NAMALWA (cell line): ENCODE measurements at places on chromosomes 16 and 17.

DNA sequence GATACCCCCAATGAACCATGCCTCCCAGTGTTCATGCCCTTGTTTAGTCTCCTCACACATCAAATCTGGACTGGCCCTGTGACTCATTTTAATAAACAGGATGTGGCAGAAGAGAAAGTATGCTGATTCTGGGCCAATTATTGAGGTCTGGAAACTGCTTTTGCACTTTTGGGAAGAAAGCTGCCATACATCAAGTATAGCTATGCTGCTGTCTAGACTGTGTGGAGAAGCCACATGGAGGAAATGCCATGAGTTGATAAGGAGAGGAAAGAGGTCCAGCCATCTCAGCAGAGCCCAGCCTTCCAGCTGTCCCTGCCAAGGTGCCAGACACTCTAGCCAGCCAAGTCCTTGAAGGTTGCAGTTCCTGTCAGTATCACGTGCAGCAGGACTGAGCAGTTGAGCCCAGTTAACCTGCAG lies 16.7 kb downstream of the RPRML start:
- no peak for DNase-seq

DNA sequence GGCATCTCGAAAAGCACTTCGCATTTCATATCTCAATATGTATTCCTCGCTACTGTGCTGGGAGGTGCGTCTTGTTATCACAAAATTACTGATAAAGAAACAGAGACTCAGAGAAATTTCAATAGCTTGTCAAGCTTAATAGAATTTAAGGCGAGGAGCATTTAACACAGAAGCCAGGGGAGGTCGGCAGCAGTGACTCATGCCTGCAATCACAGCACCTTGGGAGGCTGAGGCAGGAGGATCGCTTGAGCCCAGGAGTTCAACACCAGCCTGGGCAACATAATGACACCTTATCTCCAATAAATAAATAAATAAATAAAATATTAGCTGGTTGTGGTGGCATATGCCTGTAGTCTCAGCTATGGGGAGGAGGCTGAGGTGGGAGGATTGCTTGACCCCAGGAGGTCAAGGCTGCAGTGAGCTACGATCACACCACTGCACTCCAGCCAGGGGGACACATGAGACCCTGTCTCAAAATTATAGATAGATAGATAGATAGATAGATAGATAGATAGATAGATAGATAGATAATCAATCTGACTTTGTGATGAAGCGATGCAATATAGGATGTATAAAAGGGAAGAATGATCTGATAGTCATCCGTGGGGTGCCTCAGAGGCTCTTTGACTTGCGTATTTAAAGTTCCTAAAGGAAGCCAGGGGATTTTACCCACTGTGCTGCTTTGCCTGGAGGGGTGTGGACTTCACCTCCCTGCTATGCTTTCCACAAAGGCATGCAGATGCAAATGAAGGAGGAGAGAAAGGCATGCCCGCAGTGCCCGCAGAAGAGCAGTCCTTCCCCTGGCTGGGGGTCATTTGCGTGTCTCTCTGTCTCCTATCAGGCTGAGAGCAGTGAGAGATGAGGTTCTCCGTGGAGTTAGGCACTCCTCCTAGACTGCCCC lies 15.9 kb upstream of the USP10 start:
- DNase-seq = no peak

GRCh38 chr17:81086789-81087551 lies 52.0 kb downstream of the BAIAP2 start:
- DNase-seq = no peak

DNA sequence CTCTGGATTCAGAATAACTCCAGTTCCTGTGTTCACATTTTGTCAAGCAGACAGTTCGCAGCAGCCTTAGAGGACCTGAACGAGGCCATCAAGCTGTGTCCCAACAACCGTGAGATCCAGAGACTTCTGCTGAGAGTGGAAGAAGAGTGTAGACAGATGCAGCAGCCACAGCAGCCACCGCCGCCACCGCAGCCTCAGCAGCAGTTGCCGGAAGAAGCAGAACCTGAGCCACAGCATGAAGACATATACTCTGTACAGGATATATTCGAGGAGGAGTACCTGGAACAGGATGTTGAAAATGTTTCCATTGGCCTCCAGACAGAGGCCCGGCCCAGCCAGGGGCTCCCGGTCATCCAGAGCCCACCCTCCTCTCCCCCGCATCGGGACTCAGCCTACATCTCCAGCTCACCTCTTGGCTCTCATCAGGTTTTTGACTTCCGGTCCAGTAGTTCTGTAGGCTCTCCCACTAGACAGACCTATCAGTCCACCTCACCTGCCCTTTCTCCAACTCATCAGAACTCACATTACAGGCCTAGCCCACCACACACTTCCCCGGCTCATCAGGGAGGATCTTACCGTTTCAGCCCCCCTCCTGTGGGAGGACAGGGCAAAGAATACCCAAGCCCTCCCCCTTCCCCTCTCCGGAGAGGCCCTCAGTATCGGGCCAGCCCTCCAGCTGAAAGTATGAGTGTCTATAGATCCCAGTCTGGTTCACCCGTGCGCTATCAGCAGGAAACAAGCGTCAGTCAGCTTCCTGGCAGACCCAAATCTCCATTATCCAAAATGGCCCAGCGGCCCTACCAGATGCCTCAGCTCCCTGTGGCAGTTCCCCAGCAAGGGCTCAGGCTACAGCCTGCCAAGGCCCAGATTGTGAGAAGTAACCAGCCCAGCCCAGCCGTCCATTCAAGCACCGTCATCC lies 25.9 kb downstream of the CYB561 start:
- no peak for DNase-seq

- no peak for DNase-seq
These were observed 367.7 kb upstream of the CDH11 start for GRCh38 chr16:65489531-65490023.

GRCh38 chr16:81231014-81231413 lies 7.5 kb upstream of the BCO1 start:
- no peak for DNase-seq

GRCh38 chr16:87496447-87496801 lies 3.6 kb upstream of the ZCCHC14 start:
- peak; percentile 28 for DNase-seq

DNA sequence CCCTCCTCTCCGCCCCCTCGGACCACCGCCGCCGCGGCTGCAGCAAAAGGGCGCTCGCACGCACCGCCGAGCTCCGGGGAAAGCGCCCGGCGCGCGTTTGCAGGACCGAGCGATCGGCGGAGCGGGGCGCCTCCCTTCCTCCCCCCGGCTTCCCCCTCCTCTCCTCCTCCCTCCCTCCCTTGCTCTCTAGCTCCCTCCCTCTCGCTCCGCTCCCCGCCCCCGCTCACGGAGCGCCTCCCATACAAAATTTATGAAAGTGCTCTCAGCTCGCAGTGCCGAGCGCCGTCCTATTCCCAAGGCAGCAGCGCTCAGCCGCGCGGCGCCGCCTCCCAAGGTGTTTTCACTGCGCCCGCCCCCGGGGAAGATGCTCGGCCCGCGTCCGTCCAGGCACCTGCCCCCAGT lies at the start of gene RTN4RL1:
Gene RTN4RL1 (minus strand): TSS at position 115 of the 402 bp plus-strand sequence. CDS start 469 bp downstream, outside the sequence.
- no peak for DNase-seq

GRCh38 chr17:41520821-41521521 lies 2.3 kb upstream of the KRT15 start:
- no peak for DNase-seq

- no peak for DNase-seq
These were observed 3.0 kb downstream of the CDRT4 start for GRCh38 chr17:15464231-15464985.

GRCh38 chr16:66474750-66475199 lies 47.7 kb downstream of the BEAN1 start:
- DNase-seq = peak; percentile 78

GRCh38 chr16:68749432-68749831 lies 12.3 kb downstream of the CDH1 start:
- no peak for DNase-seq

GRCh38 chr16:27781195-27781524 lies 231.2 kb downstream of the KATNIP start:
- no peak for DNase-seq

DNA sequence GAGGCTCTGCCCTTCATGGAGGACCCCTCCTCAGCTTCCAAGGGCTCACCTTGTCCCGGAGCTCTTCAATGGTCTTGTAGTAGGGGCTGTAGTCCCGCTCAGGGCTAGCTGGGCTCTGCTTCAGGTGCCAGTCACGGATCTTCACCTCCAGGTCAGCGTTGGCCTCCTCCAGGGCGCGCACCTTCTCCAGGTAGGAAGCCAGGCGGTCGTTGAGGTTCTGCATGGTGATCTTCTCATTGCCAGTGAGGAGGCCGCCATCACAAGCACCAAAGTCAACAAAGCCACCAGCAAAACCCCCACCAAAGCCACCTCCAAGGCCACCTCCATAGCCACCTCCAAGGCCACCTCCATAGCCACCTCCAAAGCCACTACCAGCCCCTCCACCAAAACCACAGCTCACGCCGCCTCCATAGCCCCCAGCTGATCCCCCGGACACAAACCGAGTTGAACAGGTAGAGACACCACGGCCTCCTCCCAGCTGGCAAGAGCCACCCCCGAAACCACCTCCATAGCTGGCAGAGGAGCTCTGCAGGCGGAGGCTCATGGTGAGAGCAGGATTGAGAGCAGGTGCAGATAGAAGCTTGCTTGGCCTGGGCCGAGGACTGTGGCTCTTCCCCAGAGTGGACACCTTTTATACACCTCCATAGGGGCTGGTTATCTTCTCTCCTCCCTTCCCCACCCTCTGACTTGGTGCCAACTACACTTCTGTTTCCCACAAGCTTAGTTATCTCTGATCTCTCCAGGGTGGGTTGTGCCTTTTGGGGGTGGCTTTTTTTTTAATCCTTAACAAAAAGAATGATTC lies at the start of gene KRT13:
Gene KRT13 (minus strand): TSS at position 606 of the 802 bp plus-strand sequence. CDS start 62 bp downstream, at position 544.
- no peak for DNase-seq

DNA sequence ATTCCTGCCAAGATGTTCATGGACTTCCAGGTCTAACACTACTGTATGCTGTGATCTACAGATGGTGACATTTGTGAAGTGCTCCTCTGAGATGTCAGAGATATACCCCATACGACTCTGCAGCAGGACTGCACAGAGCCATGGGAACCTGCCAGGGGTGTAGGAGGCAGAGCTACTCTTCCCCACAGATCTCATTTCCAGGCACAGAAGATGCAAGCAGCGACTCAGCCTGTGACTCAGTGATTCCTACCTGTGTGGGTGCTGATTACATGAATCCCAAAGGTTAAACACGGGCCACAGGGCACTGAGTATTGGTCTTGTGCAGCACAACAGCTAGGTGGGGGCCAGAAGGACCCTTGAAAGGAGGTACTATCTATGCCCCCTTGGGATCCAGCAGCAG lies 137.0 kb upstream of the SOX9 start:
- DNase-seq = no peak

- DNase-seq = no peak
These were observed 9.0 kb downstream of the CDH5 start for GRCh38 chr16:66375451-66375850.

GRCh38 chr16:75092777-75093176 lies 23.8 kb downstream of the LDHD start:
- DNase-seq = no peak

- no peak for DNase-seq
These were observed 91.8 kb downstream of the CYB561 start for GRCh38 chr17:63354256-63354655.

DNA sequence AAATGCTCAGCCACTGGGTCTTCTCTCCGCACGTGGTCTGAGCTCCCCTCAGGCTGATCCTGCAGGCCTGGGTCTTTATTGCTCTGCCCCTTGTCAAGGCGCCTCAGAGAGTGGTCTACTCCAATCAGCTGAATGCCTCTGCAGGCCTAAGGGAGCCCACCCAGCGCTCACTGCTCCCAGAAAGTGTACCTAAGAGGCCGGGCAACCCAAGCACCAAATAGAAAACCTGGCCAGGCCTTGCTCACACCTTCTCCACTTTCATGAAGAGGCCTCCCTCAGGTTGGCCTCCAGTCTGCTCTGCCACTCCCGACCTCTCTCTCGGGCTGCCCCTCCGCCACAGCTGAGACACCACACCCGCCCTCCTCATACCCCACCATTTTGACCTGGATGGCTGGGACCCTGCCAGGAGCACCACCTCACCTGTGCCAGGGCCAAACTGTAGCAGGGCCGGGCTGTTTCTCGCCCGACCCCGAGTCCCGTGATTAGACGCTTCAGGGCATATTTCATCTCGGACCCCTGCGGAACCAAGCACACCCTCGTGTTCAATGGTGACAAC lies 665 bp downstream of the MYBBP1A start:
- no peak for DNase-seq

- DNase-seq = no peak
These were observed 238.5 kb downstream of the ZFHX3 start for GRCh38 chr16:72809446-72809845.

- no peak for DNase-seq
These were observed 45.2 kb upstream of the CHMP6 start for GRCh38 chr17:80946449-80946848.

DNA sequence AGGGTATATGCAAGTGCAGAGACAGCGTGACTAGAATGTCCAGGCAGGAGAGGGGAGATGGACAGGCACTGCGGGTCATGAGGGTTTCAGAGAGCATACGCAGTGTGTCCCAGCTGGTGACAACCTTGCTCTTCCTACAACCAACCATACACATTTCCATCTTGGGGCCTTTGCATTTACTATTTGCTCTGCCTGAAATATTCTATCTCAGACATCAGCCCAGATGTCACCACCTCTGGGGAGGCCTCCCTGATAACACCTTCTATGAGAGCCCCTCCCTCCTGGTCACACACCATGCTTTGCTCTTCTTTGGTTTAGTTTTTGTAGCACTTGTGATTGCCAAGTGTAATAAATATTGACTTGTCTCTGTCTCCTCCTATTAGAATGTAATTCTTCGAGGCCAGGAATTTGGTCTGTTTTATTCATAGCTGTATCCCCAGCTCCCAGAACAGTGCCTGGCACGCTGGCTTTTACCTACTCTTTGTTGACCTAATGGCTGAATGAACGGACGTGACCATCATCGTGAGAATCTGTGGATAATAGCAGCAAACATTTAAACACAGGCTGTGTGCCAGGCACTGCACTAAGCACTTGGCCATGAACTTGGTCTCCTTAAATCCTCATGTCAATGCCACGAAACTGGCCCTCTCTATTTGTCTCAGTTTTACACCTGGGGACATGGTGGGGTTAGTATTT lies 51.9 kb downstream of the PLCG2 start:
- DNase-seq = peak; percentile 62

GRCh38 chr17:76735006-76735405 lies 2.1 kb downstream of the SRSF2 start:
- peak; percentile 69 for DNase-seq

- DNase-seq = peak; percentile 60
These were observed 130.1 kb upstream of the TMEM97 start for GRCh38 chr17:28188841-28189263.

- DNase-seq = no peak
These were observed 15.7 kb downstream of the COPZ2 start for GRCh38 chr17:48021934-48022333.

DNA sequence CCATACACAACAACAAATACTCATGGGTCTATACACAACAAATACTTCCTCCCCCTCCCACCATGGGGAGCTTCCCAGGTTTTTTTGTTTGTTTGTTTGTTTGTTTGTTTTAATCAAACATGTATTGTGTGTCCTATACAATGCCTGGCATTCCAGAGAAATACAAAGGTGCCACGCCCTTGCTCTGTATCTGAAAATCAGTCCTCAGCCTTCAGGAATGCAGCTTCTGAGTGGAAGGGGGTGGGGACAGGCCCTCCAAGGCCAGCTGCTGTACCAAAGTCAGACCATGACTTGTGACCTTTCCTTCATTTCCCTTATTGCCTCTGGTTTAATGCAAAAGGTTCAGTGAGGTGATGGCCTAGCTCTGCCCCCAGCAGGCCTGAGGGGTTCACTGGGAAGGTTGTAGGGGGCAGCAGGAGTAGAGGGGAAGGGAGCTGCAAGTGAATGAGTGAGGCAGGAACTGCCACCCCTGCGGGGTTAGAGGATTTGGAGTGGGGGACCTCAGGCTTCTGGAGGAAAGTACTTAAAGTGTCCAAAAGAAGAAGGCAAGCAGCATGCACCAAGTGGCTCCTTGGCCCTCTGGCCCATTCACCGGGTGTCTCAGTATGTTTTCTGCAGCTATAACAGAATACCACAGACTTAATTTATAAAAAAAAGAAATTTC lies 105.2 kb downstream of the CLEC16A start:
- DNase-seq = no peak
